Cardiac fibroblast (primary cell): ENCODE measurements at places on chromosomes 13 and 19.

DNA sequence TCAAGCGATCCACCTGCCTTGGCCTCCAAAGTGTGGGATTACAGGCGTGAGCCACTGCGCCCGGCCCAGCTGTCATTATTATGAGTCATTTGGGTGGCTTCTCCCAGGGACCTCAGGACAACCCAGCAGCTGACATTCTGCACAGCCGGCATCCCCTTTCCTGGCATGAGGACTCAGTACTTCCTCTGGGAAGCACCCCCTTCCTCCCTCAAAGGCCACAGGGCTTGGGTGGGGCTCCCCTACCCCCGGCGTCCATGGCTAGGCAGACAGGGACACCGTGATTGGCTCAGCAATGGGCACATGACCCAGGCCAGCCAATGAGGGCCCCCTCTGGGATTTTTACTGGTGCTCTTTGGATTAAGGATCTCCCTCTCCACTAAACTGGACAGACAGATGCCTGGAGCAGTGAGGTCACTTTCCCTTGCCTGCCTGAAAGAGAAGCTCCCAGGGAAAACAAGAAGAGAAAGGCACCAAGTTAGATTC lies 6.0 kb downstream of the KANK2 start:
- DNase-seq = peak; percentile 74

DNA sequence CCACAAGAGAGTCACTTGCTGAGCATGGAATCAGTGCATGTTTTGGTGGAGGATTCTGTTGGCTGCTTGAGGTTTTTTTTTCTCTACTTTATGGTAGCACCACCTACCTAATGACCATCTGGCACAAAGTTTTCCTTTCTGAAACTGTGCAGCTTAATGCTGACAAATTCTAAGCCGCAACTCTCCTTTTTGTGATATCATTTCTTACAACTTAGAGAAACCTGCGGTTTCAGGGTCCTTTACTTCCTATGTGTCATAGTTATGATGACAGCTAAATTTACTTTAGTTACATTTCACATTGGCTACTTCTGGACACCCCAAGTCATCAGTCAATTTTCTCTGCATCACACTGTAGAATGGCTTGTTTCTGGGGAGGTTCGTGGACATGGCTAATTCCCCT lies 115.4 kb upstream of the TMTC4 start:
- no peak for DNase-seq

DNA sequence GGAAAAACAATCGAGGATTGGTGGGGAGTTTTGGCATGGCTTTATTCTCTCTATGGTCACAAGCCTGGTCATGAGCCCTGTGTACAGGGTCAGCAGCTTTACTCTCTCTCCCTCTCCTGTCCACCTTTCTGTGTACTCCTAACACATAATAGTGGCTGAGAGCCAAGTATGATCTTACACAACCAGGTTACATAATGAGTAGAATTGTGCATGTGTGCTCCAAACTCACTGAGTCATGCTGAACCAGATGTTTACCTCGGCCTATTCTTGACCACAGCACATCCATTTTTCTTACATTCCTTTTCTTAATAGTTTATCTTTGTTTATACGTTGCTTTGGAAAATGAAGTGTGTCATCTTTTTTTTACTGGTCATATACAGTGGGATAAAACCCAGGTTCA lies 53.1 kb downstream of the ZNF254 start:
- peak; percentile 53 for DNase-seq

GRCh38 chr19:47615230-47615629 lies 6.3 kb downstream of the BICRA start:
- DNase-seq = no peak

DNA sequence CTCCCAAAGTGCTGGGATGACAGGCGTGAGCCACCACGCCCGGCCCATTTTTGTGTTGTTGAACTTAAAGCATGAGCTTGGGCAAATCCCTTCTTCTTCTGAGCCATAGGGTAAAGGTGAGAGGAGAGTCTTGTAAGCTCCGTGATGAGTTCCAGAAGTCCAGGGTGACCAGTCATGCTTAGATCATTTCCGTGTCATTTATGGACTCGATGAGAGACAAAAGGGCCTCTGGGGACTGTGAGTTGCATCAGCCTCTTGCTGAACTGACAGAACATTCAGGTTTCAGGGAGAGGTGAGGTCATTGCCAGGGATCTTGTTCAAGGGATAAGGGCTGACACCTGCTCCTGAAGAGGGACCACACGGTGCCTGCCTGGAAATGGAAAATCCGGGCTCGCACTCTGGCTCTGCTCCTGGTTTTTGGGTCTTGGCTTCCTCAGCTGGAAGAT lies 53.6 kb downstream of the GADD45B start:
- peak; percentile 77 for DNase-seq

DNA sequence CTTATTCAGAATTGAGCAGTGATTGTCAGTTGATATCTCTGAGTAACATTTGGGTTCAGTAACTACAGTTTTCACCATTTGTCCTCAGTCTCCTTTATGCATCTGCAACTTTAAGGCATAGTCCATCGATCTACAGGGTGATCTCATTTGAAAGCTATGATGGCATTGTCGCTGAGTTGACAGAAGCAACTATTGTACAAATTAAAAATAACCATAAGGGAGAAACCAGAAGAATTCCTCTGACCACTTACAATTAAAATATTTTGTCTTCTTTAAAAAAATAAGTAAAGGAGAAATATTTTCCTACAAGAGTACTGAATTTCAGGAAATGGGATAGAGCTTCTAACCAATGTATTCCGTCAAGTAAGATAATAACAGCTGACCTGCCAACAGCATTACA lies 30.6 kb downstream of the RAP2A start:
- DNase-seq = no peak

GRCh38 chr19:3363841-3364500 lies 2.4 kb upstream of the NFIC start:
- DNase-seq = no peak

DNA sequence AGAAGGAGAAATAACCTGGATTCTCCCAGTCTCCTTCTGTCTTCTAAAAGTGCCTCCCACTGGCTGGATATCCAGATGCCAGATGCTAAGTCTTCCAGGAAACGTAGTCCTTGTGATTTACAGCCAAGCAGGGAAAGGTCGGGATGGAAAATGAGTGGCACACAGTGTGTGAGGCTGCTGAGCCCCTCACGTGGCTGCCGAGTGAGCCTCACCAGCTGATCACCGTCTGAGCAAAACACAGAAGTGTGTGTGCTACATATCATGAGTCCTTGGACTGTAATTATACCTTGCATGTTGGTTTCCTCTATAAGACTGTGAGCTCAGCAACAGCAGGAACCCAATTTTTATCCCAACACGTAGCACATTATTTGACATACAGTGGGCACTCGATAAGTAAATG lies 15.1 kb downstream of the LHFPL6 start:
- no peak for DNase-seq

DNA sequence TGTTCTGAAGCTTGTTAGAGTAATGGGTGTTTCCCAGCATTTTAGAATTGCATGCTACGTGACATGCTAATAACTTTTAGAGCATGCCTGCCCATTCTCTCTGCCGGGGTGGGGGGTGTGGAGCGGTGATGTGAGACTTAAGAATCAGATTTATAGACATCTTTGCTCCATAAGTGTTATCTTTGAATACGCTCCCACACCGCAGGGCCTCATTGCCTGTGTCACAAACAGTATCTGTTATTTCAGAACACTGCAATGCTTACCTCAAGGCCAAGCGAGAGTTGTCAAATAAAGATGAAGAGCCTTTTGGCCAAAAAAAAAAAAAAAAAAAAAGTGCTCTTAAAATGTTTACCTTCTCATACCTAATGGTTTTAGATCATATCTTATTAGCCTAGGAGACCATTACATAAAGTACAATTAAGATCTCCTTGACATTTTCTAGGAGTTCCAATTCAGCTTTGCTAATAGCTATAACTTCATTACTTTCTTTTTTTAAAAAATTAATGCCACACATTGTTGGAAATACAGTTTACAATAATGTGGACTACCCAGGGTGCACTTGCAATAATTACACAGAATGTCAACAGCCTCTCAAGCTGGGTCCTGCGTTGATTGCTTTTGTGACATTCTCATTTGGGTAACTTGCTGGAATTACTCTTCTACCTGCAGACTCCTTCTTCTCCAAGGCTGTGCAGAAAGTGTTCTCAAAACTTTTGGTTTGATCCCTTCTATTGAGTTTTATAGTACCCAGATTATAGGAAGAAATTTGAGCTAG lies 525.3 kb downstream of the KLF12 start:
- no peak for DNase-seq

- DNase-seq = no peak
Observed at GRCh38 chr13:41900918-41901317, 60.0 kb downstream of the VWA8 start.

DNA sequence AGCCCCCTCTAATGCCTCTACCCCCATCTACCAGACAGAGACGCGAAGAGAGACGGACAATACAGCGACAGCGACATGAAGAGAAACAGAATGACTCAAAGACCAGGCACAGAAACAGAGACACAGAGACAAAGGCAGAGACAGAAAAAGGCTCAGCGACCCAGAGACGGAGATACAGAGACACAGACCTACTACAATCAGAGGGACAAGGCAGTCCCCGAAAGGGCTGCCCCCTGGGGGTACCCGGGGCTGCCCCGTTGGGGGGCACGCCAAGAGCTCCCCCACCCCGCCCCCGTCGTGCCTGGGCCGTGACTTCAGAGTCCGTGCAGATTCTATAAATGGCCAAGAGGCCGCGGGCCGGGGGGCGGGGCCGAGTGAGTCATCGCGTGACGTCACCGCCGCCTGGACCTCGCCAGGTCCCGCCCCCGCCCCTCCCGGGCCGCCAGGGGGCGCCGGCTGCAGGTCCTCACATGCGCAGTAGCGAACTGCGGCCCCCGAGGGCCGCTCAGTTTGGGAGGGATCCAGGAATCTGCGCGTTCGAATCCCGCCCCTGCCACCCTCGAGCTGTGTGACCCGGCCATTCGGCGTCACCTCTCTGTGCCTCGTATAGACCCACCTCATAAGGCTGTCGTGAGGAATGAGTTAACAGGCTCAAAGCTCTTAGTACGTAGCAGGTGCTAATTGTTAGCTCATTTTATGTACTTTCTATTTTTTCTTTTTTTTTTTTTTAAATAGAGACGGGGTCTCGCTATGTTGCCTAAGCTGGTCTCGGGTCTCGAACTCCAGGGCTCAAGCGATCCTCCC lies 2.7 kb upstream of the CNN1 start:
- peak; percentile 92 for DNase-seq

GRCh38 chr19:4567584-4568071 lies 8.1 kb upstream of the SEMA6B start:
- peak; percentile 79 for DNase-seq

DNA sequence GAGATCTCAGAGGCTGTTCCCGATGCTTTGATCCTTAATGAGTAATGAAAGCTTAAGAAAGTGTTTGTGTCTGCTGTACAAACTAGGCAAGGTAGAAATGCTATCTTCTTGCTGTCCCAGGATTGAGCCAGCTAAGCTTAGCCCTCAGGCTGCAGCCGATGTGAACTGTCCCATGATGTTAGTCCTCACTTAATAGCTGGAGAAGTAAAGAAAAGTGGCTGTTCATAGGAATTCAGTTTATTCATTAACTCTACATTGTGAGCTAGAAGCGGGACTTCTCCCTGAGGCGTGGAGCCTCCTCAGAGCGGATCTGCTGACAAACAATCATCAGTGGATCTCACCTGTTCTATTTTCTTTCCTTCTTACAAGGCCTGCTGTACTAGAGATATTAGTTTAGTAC lies 10.1 kb upstream of the GSX1 start:
- no peak for DNase-seq

DNA sequence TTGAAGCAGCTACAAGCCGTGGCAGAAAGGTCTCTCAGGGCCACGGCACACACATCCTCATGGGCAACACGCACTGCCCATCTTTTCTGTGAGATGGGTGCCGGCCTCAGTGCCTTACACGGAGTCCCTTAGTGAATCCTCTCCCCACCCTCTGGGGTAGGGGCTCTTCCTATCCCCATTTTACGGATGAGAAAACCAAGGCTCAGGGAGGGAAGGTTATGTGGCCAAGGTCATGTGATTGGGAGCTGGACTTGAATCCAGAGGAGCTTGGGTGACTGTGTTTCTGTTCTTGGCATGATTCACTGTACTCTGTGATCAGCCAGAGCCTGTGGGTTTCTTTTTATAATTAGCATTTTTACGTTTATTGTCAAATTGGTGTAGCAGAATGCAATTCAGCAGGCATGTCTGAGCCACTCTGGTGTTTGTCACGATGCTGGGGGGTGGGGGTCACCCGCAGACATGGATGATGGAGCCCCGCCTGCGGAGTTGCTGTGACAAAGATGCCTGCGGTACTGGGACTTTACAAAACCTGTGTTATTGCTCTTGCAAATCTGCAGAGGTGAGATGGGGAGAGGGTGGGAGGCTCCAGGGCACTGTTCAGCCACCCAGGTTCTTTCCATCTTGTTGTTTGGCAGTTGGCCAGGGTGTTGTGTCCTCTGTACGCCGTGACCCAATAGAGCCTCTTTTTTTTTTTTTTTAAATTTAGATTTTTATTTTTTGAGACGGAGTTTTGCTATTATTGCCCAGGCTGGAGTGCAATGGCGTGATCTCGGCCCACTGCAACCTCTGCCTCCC lies 4.5 kb downstream of the SCN1B start:
- DNase-seq = no peak

DNA sequence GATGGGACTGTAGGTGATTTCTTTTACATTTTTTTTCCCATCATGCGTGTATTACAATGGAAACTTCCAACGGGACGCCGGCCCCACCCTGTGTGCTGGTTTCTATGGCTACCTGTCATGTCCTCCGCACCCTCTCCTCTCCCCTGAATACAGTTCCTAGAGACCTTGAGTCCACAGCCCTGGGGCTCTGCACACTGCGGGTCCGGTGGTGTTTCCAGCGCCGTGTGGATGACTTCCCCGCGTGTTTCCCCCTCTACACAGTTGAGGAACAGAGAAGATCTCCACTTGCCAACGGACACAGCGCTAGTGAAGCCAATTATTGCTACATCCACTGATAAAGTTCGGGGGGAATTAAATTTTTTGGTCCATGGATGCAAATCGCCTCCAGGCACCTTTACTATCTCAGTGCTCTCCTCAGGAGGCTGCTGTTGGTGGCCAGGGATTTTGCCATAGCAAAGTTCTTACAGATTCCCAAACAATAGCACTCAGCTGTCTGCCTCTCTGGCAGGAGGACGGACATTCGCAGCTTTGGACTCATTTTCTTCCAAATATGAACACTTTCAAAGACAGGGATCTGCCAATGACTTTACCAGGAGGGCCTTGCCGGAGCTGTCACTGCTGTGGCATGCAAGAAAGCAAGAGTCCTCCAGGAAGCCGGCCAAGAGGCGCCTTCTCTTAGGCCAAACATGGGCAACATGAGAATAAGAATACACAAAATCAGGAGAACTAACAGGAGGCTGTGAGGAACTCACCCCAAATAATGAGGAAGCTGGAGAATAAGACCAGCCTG lies 39.3 kb upstream of the GAS6 start:
- DNase-seq = no peak
